Stimulated activated CD4-positive, alpha-beta T cell treated with anti-CD3 and anti-CD28 coated beads, Interleukin-15, amount 100 ng/mL, for 1 hour (primary cell): ENCODE measurements at places on chromosomes 6 and 20.

GRCh38 chr6:75266716-75267291, 17.8 kb downstream of the TMEM30A start:
- no peak for DNase-seq

GRCh38 chr20:46324379-46324778, 16.1 kb upstream of the CDH22 start:
- no peak for DNase-seq

DNA sequence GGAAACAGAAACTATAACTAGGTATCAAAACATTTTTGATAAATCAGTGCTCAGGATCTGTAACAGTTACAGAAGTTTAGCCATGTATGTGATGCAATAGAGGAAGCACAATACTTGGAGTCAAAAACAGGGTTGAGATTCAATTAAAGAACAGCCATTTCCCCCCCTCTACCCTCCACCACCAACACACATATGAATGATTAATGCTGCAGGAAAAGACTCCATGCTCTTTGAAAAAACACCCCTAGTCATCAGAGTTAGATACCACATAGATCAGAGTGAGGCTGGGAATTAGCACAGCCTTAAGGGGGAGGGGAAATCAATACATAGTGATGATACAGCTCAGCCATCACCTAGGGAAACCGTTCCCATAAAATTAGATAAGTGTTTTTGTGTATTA, 108.9 kb upstream of the EMILIN3 start:
- no peak for DNase-seq

- DNase-seq, result no peak
Observed at GRCh38 chr6:72267470-72267869, 354.4 kb upstream of the KCNQ5 start.

DNA sequence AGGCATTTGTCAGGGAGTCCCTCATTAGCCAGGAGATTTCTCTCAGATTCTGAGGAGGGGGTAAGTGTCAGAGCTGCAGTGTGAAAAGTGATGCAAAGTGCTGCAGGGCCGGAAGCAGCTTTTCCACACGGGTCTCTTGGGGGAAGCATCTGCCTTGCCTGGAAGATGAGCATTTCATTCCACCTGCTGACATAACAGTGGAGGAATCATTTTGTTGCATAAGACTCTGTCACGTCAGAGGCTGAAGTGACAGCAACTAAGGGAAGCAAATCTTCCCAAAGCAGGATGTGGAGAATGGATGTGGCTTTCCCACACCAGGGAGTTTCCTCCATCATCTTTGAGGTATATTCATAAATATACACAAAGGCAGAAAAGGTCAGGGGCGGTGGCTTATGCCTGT, 22.8 kb downstream of the DCBLD1 start:
- DNase-seq, result no peak
